ENCODE measurements at places on chromosomes 13 and 19. TPM values are rescaled to one million over a fixed set of nuclear protein-coding genes. Genes with fewer than 3 reads are reported as not detected.

Gene NFILZ
- not detected for total RNA-seq

Gene HPN
- 564 TPM for total RNA-seq

Gene SSC5D
- total RNA-seq: 0.81 TPM

Gene TMEM255B
- total RNA-seq: 5.3 TPM

Gene CYP2A7
- 485 TPM for total RNA-seq

Gene IZUMO4
- 5.2 TPM for total RNA-seq

Gene COX6B1
- 196 TPM for total RNA-seq

Gene HCN2
- total RNA-seq: 0.30 TPM

Gene C19orf85
- not detected for total RNA-seq

Gene HMG20B
- total RNA-seq: 44.2 TPM

Gene ZNF223
- total RNA-seq: 1.2 TPM

Gene ZNF571
- 1.4 TPM for total RNA-seq

Gene FIZ1
- total RNA-seq: 6.7 TPM

Gene KCTD4
- total RNA-seq: not detected

Gene PEAK3
- total RNA-seq: 0.28 TPM

Gene BST2
- 103 TPM for total RNA-seq

Gene ZNF470
- 2.7 TPM for total RNA-seq

Gene PRRG2
- total RNA-seq: 8.5 TPM

Gene TEKTIP1
- 1.9 TPM for total RNA-seq

Gene CYP4F12
- total RNA-seq: 98.6 TPM

Gene HIF3A
- total RNA-seq: 8.9 TPM

Gene CDX2
- total RNA-seq: not detected

Gene CRX
- not detected for total RNA-seq

Gene PTPRH
- total RNA-seq: 6.3 TPM

Gene MIR17HG
- total RNA-seq: 1.9 TPM

Gene U2AF2
- total RNA-seq: 61.7 TPM

Gene CD209
- total RNA-seq: 1.2 TPM

Gene MUC16
- not detected for total RNA-seq

Gene DNAAF3
- 0.63 TPM for total RNA-seq

Gene KXD1
- total RNA-seq: 30.4 TPM

Gene GPR12
- not detected for total RNA-seq

Gene METTL21C
- total RNA-seq: not detected

Gene PABPC3
- total RNA-seq: 0.10 TPM

Gene SIGLEC11
- total RNA-seq: 1.3 TPM

Gene C1QTNF9B
- not detected for total RNA-seq

Gene CEACAM3
- 0.35 TPM for total RNA-seq

Gene LHB
- total RNA-seq: not detected

Gene TNFSF13B
- total RNA-seq: 3.2 TPM

Gene CEACAM5
- 0.81 TPM for total RNA-seq

Gene RDH8
- not detected for total RNA-seq

Gene ZNF491
- 1.3 TPM for total RNA-seq

Gene TNFSF9
- total RNA-seq: 0.13 TPM

Gene LYPD3
- 0.53 TPM for total RNA-seq

Data from left lobe of liver (tissue), 2 donors.